ENCODE measurements at places on chromosomes 16 and 17.

DNA sequence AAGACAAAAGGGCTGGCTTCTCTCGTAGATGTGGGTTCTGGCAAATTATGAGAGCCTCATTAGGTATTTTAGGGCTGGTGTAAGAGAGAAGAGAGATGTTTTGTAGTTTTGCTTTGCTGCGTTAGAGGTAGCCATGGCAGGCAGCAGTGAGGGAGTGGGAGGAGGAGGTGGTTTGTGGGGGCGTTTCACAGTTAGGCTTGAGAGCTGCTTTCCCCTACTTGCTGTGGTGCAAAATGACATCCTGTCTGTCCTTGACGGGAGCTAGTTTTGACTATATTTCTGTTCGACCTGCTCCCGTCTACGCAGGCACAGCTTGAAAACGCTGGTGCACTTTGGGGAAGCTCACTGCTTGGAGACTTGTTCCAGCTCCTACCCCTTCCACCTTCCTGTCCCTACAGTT, 75.5 kb downstream of the SLC5A11 start:
- DNase-seq: no peak

DNA sequence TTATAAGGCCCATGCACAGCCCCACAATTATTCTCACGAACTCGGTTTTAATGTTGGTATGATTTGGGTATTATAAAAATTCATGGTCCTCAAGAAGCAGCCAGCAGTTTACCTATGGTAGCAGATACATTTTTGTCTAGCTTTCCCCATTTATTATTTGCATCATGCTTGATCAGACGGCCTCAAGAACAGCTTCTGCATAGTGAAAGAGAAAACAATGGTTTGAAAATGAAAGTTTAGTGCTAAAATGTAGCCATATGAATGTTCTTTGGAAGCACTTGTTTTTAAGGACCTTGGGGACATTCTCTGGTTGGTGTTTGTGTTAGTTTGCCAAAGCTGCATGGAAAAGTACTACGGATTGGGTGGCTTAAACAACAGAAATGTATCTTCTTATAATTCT, 72.4 kb upstream of the CPHXL start:
- DNase-seq: no peak

DNA sequence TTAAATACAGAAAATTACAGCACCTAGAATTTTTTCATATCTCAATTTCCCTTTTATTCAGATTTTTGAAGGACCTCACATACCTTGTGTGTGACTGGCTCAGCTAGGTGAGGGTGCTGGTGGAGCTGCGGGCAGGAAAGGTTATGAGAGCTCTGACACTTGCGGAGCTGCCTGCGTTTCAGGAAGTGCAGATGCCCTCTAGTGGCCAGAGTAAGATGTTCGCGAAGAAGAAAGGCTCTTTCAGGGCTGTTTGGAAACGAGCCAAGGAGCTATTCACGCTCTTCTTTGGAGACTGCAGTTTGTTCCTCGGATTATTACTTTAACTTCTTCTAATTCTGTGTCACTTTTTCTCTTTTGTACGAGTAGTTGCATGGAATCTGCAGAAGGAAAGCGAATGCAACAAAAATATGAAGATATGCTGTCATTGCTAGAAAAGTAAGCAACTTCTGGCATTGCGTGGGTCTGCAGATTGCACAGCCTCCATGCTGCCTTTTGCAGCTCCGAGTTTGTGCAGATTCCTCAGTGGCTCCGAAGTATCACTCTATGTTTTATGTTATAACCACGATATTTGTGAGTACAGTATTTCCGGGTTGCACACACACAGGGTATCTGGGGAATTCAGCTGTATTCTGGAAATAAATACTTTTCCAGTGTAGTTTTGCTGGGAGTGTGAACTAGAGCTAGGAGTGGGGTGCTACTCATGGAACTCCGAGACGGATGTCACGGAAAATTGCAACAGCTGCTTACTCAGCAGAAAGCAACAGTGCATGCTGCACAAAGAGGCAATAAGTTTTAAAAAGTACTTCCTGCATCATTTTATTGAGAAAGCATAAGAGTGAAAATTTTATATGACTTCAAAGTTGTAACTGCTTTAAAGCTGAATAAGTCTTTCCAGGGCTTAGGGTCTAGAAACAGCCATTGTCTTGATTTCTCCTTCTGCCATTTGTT, 46.3 kb downstream of the DNAH9 start:
- no peak for DNase-seq

GRCh38 chr16:50640391-50640790, 40.7 kb downstream of the SNX20 start:
- no peak for DNase-seq

GRCh38 chr16:8818504-8819270, 21.0 kb downstream of the PMM2 start:
- DNase-seq: no peak
